ENCODE measurements at places on chromosomes 3 and 15.

GRCh38 chr15:41104234-41104633 lies 11.8 kb downstream of the INO80 start:
- DNase-seq = no peak

GRCh38 chr3:183338520-183338919 lies 85.5 kb downstream of the B3GNT5 start:
- no peak for DNase-seq

- no peak for DNase-seq
Measured at GRCh38 chr3:49359623-49360022, 1.5 kb upstream of the GPX1 start.

- no peak for DNase-seq
Measured at GRCh38 chr3:3951071-3951470, 151.8 kb downstream of the LRRN1 start.

DNA sequence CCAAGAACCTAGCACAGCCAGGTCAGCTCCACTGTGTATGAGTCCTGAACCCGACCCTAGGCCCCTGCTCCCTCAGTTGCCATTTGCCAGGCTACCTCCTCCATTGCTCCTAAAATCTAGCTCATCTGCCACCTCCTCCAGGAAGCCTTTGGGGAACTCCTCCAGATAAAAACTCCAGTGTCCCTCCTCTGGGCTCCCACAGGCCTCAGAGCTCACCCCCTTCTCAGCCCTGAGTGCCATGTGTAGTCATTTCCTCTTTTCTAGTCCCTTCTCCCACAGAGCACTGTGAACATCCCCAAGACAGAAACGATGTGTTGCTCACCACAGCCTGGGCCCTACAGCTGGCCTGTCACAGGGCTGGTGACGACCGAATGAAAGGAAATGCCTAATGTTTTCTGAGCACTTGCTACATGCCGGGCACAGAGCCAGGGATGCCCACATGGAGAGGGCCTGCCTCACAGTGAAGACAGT lies 61.0 kb downstream of the IQSEC1 start:
- no peak for DNase-seq

DNA sequence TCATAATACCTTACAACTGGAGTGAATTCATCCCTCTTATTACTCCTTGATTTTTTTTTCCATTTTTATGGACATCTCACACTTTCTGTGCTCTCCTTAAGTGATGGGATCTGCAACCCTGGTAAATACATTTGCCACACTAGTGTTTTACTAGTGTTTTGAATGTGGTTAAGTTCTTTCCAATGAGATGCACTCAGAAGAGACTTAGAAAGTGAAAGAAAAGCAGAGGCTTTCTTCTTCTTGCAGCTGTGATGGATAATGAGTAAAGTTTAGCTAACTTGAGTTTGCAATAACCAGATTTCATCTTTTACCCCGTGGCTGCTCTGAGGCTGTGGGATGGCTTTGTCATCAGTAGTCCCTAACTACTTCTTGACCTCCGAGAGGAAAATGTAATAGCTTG lies 1248.4 kb downstream of the NSUN3 start:
- DNase-seq = no peak

DNA sequence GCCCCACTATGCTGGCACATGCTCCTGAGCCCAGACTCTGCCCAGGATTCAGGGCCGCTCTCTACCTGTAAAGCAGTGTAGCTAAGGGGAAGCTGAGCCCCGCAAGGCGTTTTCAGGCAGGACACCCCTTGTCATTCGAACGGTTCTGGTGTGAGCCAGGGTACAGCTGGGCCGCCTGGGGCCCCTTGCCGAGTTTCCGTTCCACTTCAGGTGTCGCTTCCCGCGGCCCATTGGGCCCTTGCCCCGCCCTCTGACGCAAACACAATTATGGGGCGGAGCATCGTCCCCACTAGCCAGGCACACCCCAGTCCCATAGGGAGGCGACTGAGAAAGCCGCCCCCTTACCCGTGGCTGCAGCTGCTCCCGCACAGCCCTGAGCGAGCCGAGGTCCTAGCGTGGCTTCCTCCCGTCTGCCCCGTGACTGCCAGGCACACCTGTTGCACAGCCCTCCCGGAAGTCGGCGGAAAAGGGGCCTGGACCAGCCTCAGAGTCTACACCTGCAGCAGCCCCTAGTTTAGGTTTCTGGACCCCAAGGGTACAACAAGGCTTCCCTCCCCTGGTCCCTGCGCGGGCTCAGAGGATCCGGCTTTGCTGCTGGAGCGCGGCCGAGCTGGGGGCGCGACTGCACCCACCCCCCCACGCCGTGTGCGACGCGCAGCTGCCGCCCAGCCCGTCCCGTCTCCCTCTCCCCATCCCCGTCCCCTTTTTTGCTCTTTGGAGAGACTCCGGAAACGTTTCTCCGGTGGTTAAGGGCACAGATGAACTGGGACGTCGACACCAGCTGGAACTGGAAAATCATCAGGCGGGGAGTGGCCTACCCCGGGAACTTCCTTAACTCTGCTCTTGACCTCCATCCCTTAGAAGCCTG lies at the start of gene PLSCR2:
TSS of gene PLSCR2 (minus strand) at position 412 of the 868 bp plus-strand sequence. CDS start 9,657 bp downstream, outside the sequence.
- DNase-seq = no peak

DNA sequence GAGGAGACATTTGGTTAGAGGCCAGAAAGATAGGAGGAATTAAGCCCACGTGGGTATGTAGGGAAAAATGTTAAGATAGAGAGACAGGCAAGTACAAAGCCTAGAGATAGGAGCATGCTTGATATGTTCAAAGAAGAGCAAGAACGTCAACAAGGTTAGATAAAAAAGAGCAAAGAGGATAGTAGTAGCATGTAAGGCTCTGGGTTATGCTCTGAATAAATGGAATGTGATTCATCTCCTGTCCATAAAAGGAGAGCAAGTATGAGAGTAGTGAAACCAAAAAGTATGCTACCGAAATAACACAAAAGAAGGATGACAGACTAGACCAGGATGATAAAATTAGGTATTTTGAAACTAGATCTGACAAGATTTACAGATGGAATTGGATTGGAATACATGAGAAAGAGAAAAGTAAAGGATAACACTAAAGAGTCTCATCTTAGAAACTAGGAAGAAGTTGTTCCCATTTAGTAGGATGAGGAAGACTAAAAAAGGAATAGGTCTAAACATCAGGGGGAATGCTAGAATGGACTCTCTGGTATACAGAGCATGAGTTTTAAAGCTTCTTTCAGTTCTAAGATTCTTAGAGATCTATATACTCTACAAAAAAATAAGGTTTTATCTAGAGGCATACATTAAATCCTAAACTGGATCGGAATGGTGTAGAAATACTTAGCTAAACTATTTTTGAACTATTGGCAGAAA lies 59.1 kb downstream of the TRPM7 start:
- no peak for DNase-seq

- no peak for DNase-seq
Measured at GRCh38 chr3:17213102-17213501, 328.3 kb downstream of the PLCL2 start.

DNA sequence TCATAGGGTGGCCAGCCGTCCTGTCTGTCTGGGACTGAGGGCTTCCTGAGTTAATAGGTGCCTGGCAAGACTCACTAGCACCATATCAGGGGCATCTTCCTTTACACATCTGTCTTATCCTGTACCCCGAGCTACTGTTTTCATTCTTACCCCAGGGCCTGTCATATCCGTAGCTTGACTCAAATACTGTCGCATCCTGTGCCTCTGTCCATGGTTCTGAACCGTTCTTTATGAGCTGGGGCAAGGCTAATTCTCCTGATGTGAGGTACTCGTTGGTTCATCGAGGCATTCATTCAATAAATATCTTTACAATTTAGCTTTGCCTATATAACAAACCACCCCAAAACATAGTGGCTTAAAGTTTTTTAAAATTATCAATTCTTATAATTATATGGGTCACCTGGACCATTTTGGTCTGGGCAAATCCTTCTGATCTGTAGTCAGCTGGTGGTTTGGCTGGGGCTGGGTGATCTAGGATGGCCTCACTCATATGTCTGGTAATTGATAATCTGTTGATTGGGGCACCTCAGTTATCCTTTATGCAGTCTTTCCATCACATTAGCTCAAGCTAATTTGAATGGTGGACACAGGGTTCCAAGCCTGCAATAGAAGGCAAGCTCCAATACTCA lies 121.2 kb downstream of the TLE3 start:
- peak; percentile 44 for DNase-seq

- no peak for DNase-seq
Measured at GRCh38 chr3:55828712-55829111, 341.6 kb upstream of the WNT5A start.

- DNase-seq = no peak
Measured at GRCh38 chr15:63288778-63289378, 11.5 kb downstream of the APH1B start.

DNA sequence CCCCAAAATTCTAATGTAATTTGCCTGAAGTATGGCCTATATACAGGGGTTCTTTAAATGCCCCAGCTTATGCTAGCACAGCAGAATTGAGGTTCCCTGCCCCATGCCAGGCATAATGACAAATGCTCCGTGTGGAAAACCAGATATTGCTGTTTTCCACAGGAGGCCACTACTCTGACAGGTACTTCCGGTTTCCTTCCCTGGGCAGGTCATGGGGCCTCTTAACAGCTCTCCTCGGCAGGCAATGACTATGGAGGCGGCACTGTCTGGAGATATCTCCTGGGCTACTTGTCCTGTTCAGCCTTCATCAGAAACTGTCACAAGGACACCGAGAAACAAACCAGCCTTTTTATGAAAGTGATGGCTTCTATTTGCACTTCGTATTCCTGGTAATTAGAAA lies 54.8 kb downstream of the SLC7A14 start:
- no peak for DNase-seq

DNA sequence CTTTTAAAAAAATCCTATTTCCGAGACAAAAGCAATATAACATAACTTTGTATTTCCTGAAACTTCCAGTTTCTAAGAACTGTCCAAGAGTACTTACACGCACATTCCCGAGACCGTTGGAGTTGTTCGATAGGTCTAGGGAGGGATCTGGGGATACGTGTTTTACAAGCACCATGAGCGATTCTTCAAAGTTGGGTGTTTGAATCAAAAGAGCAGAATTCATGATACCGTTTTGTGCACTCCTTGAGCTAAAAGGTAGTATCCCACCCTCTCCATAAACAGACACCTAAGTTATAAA lies 700 bp upstream of the EDEM1 start:
- no peak for DNase-seq

GRCh38 chr3:13219902-13220296 lies 146.7 kb upstream of the IQSEC1 start:
- DNase-seq = no peak

DNA sequence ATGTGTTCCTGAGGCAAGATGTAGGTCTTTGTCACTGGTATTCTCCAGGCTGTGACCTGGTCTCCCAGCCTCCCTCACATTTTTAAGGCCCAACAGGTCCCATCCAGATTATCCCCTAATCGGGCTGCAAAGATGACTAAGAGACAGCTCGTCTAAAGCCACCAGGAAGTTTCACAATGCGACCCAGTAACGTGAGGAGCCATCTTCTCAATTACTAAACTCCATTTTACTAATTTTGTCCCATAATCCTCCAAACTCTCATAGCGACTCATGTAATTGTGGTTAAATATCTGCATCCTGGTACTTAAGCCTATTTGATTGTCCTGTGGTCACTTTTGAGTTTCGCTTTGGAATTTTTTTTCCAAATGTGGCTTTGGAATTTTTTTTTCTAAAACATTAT lies 8.7 kb upstream of the PLA2G4F start:
- DNase-seq = no peak

GRCh38 chr3:40079203-40079846 lies 230.2 kb upstream of the EIF1B start:
- peak; percentile 31 for DNase-seq

- DNase-seq = no peak
Measured at GRCh38 chr15:64236156-64236894, 73.5 kb upstream of the PPIB start.

GRCh38 chr15:40688932-40689799 lies 5.8 kb upstream of the RAD51 start:
- no peak for DNase-seq

- DNase-seq = no peak
Measured at GRCh38 chr15:77002954-77003912, 8.3 kb downstream of the PSTPIP1 start.

DNA sequence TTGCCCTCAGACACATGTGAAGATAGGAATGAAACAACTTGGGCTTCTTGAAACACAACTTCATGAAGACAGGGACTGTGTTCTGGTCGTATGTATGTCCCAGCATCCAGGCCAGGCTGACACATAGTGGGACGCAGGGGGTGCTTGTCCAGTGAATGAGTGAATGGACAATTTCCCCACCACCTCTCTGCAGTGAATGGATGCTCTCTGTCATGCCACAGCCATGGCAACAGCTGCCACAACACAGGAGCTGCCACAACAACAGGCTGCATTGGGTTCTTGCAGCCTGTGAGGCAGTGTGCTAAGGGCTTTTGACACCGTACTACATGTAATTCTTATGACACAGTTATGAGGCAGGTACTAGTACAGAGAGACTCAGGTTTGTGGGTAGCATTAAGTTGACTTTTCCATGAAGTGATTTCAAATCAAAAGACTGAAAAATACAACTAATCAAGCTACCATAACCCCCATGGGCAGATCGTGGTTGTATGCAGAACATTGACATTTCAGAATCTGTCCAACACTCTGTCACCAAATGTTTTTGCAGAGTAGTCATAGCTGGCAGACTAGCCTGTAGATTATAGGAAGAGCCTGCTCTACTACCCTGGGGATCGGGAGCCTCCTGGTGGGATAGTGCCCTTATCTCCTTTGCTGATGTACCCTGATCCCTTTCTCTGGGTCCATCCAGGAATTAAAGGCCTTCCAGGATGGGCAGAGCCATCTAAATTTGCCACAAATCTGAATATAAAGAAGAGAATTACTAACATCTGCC lies 40.8 kb downstream of the CLSTN2 start:
- DNase-seq = no peak

- no peak for DNase-seq
Measured at GRCh38 chr3:165636684-165637015, 200.6 kb downstream of the BCHE start.

DNA sequence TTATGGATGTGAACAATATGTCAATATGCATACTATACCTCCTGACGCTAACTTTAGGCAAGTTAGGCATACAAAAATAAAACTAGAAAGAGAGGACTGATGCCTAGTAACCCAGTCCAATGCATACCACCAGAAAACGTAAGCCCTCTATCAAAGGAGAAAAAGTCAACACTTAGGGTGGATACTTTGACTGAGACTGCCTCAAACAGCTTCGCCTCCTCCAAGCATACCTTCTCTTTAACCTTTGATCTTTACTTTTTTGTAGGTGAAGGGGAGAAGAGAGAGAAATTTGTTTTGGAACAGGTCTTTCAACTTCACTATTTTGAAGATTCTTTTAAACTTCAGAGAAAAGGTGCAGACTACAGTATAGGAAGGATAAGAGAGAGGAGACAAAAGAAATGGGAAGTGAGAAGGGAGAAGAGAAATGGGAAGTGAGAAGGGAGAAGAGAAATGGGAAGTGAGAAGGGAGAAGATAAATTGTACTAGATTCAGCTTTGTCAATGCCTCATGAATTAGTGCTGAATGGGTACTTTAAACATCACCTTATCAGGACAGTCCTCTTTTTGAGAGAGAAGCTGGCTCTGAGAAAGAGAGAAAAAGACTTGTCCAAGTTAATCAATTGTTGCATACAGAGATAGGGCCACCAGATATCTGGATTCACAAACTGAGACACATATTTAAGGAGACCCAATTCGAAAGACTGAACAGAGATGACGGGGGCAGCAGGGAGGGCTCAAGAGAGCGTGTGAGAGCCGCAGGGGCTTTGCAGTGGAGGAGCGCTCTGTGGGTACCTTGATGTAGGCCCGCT lies 1.0 kb downstream of the P3H2 start:
- DNase-seq = no peak

- no peak for DNase-seq
Measured at GRCh38 chr3:78668302-78668701, 1099.5 kb downstream of the ROBO1 start.

- no peak for DNase-seq
Measured at GRCh38 chr3:128997486-128998133, 3.5 kb upstream of the EFCC1 start.

- DNase-seq = no peak
Measured at GRCh38 chr3:58183221-58183620, 27.6 kb downstream of the DNASE1L3 start.
